ENCODE measurements at places on chromosomes 7 and 10.

GRCh38 chr10:132541601-132542011 lies 4.0 kb downstream of the INPP5A start:
- DNase-seq: no peak

- DNase-seq: no peak
Measured at GRCh38 chr7:131071786-131072504, 255.7 kb upstream of the MKLN1 start.

DNA sequence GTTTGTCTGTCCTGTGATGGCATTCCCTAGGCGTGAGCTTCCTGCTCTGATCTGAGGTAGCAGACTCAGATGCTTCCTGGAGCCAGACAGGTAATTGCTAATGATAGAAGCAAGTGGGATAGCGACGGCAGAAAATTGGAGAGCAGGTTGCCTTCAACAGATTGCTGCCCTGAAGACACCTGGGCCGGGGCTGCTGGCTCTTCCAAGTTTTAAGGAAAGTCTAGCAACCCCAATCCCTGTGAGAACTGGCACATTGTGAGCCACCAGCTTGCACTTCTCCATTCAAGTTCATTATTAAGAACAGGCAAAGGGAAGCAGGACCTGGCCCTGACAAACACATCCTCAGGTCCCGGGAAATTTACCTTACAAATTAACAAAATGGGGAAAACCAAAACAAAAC lies 50.8 kb downstream of the ITPRID1 start:
- DNase-seq: no peak

DNA sequence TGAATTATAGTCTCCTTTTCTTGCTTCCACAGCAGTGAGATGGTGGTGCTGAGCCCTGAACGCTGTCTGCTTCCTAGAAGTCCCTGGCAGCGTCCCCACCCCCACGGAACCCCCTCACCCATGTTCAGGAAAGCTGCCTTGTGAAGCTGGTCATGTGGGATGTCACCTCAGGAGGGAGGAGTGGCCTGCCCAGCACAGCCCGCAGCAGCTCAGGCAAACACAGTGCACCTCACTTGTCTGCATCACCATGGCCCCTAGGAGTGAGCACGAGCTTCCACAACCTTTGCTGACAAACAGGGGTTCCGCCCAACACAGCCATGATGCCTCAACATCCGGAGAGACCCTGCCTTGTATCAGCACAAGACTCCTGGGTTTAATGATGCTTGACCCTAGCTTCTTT lies 508.9 kb downstream of the RPS24 start:
- DNase-seq: no peak

DNA sequence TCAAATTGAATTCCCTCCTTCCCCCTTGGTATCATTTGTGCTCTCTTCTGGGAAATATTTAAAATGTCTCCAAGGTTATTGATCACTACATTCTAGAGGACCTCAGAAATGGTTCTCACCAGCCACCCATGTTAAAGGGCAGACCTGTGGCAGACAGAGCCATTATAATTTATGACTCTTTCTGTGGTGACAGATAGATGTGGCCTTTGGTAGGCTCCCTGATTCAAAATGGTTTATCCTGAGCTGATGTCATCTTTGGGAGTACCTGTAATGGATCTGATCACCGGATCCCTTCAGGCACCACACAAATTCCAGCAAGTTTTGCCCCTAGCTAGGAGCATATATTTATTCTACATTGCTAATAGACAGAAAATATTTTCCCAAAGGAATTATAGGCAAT lies 267.5 kb downstream of the SDK1 start:
- DNase-seq: no peak

- DNase-seq: no peak
Measured at GRCh38 chr7:34081935-34082334, 176.6 kb downstream of the BMPER start.

- DNase-seq: no peak
Measured at GRCh38 chr7:123208793-123209192, 9.0 kb upstream of the SLC13A1 start.

- no peak for DNase-seq
Measured at GRCh38 chr7:151425670-151426440, 14.1 kb downstream of the CRYGN start.

GRCh38 chr7:76315364-76315763 lies 12.9 kb downstream of the HSPB1 start:
- no peak for DNase-seq

DNA sequence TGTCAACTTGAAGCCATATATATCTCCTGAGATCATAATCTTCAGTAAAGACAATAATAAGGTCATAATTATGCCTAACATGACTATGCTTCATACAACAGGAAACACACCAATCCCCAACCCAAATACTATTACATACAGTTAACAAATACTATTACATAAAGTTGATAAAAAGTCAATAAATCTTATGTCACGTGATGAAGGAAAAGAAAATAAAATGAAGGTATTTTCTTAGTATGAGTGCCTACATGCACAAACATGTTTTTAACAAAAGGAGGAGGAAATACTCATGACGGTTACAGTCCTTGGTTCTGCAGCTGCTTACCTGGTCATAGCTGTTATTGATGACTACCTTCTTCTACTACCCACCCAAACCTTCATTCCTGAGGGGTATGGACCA lies 810.7 kb downstream of the PHTF2 start:
- no peak for DNase-seq

- DNase-seq: no peak
Measured at GRCh38 chr10:131648386-131649020, 252.3 kb upstream of the PPP2R2D start.

DNA sequence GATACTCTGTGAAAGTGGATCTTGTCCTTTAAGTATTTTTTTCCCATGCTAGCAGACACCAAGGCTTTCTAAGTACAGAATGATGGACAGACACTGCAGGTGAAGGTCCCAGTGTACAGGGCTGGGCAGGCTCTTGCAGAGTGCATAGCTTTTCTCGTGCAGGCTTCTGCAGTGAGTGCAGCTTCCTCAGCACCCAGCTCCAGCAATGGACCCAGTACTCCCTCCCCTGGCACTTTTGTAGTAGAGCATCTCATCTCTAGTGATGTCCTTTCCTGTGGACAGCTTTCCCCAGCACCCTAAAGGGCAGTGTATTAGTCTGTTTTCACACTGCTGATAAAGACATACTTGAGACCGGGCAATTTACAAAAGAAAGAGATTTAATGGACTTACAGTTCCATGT lies 104.3 kb downstream of the CUL2 start:
- DNase-seq: no peak

GRCh38 chr10:34505338-34505737 lies 309.8 kb downstream of the PARD3 start:
- DNase-seq: no peak

GRCh38 chr7:140051820-140052219 lies 10.9 kb downstream of the PARP12 start:
- DNase-seq: no peak

GRCh38 chr7:119936836-119937235 lies 336.1 kb upstream of the KCND2 start:
- DNase-seq: no peak

DNA sequence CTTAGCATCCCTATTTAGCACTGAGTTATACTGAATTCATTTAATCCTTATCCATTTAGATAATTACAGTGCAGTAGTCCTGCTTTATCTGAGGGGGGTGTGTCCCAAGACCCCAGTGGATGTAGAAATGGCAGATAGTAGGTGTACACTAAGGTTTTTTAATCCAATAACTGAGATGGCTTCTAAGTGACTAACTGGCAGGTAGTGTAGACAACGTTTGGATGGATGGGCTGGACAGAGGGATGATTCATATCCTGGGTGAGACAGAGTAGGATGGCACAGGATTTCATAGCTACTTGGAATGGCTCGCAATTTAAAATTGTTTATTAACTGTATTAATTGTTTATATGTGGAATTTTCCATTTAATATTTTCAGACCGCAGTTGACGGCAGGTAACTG lies 295.6 kb downstream of the CCDC3 start:
- no peak for DNase-seq

DNA sequence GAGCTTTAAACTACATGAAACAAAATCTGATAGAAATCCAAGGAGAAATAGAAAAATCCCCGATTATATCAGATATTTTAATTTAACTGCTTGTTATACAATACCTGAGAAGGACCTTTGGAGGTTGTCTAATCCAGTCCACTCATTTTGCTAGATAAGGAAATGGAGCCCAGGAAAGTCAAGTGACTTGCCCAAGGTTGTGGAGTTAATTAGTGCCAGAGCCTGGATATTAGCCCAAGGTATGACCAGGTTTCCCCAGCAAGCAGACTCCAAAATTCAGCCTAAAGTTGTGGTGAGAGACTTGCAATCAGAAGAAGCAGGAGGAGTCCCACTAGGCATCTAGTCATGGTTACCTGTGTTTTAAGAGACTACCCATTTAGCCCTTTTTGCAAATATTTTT lies 11.7 kb upstream of the EEPD1 start:
- DNase-seq: no peak

DNA sequence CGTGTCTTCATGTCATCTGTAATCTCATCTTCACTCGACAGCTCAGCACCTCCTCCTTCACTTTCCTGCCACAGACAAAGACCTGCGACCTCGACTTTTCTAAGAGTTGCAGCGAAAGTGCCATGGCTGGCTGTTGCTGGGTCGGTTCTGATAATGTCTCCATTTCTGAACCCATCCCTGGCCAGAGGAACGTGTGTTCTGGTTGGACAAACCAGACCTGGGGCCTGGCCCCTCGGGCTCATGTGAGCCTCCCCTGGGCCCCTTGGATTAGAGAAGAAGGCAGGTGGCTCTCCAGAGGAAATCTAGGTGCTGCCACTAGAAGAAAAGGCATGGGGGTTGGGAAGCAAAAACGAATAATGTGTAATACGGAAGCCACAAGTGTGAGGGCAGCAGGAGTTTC lies 273.7 kb downstream of the GLRX3 start:
- no peak for DNase-seq

DNA sequence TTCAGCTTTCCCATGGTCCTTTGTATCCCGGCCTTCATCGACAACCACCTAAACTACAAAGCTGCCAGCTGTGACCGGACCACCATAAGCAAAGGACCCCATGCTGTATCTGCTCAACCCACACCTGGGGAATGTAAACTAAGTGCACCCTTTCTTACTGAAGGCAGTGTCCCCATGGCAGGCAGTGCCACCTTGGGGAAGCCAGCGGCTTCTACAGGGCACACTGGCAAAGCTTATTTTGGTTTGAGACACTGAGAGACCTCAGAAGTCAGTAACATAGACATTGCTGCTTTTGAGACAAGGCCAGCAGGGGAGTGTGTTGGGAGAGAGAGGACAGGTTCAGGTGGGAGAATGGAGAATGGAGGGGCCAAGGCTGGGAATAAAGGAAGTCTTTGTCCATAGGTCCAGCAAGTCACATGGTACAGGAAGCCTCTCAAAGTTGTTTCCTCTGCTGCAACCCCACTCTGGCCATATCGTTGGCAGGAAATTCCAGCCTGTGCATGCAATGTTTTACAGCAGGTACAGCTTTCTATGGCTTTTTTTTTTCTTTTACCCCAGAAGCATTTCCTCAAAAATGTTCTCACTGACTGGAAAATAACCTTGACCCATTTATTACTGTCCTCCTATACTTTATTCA lies 85.9 kb upstream of the NPVF start:
- no peak for DNase-seq

- DNase-seq: no peak
Measured at GRCh38 chr7:131097662-131098376, 229.9 kb upstream of the MKLN1 start.

- no peak for DNase-seq
Measured at GRCh38 chr7:152419473-152420429, 16.1 kb downstream of the KMT2C start.

- DNase-seq: no peak
Measured at GRCh38 chr10:118139321-118139720, 92.6 kb upstream of the RAB11FIP2 start.

All from activated effector memory CD4-positive, alpha-beta T cell treated with Interleukin-2 at 50 U/mL for 16 hours (primary cell).